ENCODE measurements at places on chromosomes 1 and 21.

GRCh38 chr1:19309123-19309813 lies 2.7 kb downstream of the AKR7A2 start:
- DNase-seq = no peak
- peaks cover 42% of the 10 kb centered on the region for H3K36me3 ChIP-seq
- H3K27ac ChIP-seq = no peak overlapping the region

GRCh38 chr21:38303300-38303699 lies 46.5 kb downstream of the KCNJ15 start:
- H3K27ac ChIP-seq = no peak overlapping the region
- H3K27me3 ChIP-seq = no peaks in the 10 kb centered on the region
- no peaks in the 10 kb centered on the region for H3K36me3 ChIP-seq
- peaks cover 16% of the 10 kb centered on the region for H3K4me1 ChIP-seq

GRCh38 chr21:34550182-34550799 lies 38.3 kb upstream of the KCNE1 start:
- no peak for DNase-seq
- H3K36me3 ChIP-seq = no peaks in the 10 kb centered on the region

- H3K27me3 ChIP-seq = no peaks in the 10 kb centered on the region
- H3K4me3 ChIP-seq = no peak overlapping the region
- DNase-seq = no peak
Measured at GRCh38 chr1:230306169-230306568, 120.0 kb downstream of the PGBD5 start.

DNA sequence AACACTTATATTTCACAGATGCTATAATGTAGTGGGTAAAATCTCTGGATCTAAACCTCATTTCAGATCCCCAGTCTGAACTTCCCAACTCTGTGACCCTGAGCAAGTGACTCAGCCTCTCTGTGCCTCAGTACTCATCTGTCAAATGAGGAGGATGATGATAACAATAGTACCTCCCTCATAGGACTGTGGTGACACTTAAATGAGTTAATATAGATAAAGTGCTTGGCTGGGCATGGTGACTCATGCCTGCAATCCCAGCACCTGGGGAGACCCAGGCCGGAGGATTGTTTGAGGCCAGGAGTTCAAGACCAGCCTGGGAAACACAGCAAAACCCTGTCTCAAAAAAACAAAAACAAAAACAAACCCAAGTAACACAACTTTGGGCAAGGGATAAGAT lies 4.7 kb upstream of the ECE1 start:
- peaks cover 97% of the 10 kb centered on the region for H3K4me1 ChIP-seq
- DNase-seq = no peak
- peak overlapping the region; percentile 1 for H3K4me3 ChIP-seq
- H3K27me3 ChIP-seq = no peaks in the 10 kb centered on the region
- H3K27ac ChIP-seq = peak overlapping the region; percentile 100

GRCh38 chr1:197269053-197269452 lies 1.0 kb downstream of the CRB1 start:
- DNase-seq = no peak
- H3K4me1 ChIP-seq = no peaks in the 10 kb centered on the region
- no peaks in the 10 kb centered on the region for H3K36me3 ChIP-seq
- H3K27ac ChIP-seq = no peak overlapping the region

DNA sequence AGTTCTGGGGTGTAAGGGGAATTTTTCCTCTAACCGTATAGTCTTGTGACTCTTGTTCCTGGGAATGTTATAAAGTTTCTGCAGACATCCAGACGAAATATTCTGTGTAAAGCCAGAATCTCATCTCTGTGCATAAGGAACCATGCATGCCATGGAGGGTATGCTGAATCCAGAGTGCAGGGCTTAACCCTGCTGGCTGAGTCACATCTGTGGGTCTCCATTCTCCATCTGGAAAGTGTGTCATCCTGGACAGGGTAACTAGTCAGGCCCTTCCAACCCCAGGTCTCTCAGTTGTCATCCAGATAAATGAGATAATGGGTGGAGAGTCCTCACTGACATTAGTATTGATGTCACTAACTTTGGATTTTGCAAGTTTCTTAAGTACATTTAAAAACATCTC lies 48.8 kb downstream of the ATP5PO start:
- no peaks in the 10 kb centered on the region for H3K36me3 ChIP-seq
- no peaks in the 10 kb centered on the region for H3K27me3 ChIP-seq
- H3K4me3 ChIP-seq = no peak overlapping the region
- no peak for DNase-seq
- H3K4me1 ChIP-seq = no peaks in the 10 kb centered on the region

- no peak overlapping the region for H3K27ac ChIP-seq
- no peak for DNase-seq
- H3K4me1 ChIP-seq = peaks cover 14% of the 10 kb centered on the region
- H3K4me3 ChIP-seq = no peak overlapping the region
- peaks cover 70% of the 10 kb centered on the region for H3K36me3 ChIP-seq
- no peaks in the 10 kb centered on the region for H3K27me3 ChIP-seq
Measured at GRCh38 chr1:179889589-179889988, 7.5 kb downstream of the TOR1AIP1 start.
